AG08396 (cell line): ENCODE measurements at places on chromosomes 7 and 10.

DNA sequence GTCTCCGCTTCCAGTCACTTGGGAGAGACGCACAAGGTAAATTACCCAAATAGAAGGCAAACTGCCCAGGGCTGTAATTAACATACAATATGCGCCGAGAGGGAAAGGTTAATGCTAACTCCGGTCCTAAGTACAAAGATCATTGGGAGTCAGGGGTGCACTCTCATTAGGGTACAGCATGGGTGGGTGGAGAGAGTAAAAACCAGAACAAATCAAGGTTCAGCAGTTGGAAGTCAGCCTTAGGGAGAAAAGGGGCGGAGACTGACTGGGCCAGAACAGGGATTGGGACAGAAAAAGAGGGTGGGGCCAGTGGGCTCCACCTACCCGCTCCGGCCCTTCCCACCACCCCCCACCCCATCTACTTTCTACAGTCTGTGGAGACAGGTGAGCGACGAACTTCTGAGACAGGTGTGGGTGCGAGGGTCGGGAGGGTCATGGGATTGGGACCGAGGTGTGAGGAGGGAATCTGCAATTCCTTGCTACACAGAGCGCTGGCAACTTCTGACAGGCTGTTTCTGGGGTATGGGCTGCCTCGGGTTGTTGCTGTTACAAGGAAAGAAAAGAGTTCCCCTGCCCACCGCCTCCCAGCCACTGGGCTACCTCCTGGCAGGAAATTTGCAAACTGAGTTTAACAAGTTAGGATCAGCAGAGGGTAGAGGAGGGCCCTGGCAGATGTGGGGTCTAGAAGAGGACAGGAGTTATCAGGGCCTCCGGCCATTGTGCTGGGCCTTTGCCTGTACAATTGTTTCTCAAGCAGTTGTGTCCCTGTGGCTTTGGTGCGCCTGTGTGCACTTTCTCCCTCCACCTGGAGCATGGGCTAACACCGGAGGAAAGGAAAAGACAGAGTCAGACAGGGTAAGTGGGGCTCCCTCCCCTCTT, at the start of gene TMEM139:
Gene TMEM139 (plus strand): TSS at position 368 of the 879 bp plus-strand sequence. CDS start 1,000 bp downstream, outside the sequence.
- DNase-seq: no peak

GRCh38 chr10:3568983-3569382, 216.0 kb downstream of the KLF6 start:
- DNase-seq: no peak

DNA sequence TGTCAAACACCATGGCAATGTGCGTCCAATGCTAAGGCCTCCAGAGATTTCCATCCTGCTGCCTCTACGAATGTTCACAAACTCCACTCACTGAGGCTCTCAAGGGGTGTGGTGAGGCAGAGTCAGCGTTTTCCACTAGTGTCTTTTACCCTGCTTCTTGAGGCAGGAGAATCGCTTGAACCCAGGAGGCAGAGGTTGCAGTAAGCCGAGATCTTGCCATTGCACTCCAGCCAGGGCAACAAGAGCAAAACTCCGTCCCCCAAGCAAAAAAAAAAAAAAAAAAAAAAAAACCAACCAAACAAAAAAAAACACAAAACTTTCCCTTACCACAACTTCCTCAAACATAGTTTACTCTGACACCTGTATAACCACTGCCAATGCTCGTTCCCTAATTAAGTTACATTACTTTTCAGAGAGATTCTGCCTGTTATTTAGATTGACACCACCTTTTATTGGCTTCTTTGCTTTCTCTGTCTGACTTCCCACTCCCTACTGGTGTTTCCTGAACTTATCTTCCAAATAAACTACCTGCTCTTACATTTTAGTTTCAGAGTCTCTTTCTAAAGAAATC, 102.1 kb upstream of the ZNF746 start:
- DNase-seq: no peak

DNA sequence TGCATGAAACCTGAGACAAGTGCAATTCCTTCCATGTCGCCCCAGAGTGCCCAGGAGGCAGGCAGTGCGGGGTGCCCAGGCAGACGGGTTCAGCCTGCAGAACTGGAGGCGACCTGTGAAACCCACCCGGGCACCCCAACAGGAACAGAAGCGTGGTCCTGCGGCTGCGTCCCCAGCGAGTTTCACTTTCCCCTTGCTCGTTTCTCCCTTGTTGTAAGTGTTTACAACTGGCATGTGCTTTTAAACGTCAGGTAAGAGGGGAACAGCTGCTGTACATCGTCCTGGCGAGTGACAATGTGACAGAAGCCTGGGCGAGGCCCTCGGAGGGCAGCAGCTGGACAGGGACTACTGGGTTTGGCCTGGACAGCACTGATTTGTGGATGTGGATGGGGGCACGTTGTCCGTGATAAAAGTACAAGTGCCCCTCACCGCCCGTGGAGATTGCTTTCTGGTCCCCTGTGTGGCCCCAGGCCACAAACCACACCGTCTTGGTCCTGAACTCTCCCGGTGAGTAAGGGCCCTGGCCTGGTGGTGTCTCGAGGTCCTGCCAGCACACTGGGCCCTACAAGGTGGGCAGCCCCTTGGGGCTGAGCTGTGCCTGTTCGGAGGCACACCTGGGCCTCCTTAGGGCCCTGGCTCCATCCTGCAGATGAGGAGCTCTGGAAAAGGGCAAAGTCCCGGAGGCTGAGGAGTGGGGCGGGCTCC, 4.0 kb downstream of the VENTX start:
- no peak for DNase-seq

DNA sequence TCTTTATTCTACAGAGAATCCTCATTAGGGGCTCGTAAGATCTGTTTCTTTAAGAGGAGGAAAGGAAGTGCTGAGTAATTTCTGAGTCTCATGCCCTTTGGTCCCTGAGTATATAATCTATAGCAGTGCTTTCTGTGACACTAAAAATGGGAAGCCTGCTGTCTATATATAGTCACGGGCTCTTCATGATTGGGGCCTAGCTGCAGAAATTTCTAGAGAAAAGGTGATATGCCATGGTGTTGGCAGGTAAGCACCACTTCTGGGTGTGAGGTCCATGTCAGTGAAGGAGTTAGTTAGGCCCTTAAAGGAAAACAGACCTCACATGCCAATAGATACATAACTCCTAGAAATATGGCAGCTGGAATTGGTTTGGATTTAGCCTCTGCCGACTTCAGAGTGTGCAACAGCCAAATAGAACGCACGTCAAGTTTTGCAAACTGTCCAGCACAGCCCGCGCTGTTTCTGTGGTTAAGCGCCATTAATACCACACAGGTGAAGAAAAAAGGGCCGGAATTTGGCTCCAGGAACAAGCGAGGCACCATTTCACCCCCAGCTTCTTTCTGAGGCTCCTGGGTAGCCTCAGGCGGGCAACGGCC, 123.2 kb downstream of the TACC2 start:
- DNase-seq: peak; percentile 28

DNA sequence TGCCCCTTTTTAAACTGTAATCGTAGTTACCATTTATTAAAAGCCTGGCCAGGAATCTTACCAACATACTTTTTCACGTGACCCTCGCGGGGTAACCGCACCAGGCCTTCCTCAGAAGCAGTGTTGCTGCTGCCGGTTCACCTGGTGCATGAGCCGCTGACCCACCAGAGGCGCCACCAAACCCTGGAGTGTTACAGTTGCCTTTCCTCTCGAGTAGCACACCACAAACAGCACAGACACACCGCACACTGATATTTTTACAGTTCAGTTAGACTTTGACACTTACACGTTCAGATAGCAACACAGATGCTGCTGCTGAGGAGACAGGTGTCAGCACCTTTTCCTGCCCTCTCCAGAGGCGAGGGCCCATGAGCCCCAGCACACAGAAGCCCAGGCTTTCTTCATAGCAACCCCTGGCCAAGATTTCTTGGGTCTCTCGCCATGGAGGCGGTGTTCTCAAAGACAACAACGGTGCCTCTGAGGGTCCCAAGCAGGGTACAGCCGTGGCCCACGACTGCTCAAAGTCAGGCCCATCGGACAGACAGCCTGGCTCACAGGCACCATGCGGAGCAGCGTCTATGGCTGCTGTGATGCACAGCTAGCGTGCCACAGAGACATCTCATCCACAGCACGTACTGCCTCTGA, 123.1 kb downstream of the DIP2C start:
- DNase-seq: no peak

- no peak for DNase-seq
These were observed 81.1 kb upstream of the GTF2IRD1 start for GRCh38 chr7:74372511-74373111.

DNA sequence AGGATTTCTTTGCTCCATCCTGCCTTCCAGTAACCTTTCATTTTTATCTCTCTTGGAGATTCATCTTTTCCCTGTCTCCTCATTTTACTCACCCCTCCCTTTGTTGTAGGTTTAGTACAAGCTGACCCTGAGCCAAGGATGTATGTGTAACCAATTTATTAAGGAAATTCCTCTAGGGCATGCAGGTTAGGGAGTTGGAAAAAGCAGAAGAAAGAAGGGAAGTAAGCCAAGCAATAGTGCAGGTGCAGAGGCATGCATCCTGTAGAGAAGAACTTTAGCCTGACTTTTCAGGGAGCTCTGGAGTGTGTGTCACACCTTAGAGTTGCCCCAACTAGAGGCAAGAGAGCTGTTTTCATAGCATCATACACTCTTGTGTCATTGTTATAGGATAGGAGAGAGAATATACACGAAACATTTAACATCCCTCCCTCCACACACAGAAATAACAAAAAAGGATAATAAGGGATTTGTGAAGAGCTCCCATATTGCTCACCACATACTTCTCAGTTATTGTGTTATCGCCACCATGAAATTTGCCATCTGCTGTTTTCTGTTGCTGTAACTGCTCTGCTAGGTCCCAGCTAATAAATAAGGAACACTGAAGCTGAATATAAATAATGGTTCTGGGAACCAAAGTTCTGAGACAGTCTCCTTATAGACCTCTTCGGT, 21.8 kb upstream of the SEMA3C start:
- DNase-seq: no peak
